NCI-H146 (cell line): ENCODE measurements at places on chromosomes 4 and X.

DNA sequence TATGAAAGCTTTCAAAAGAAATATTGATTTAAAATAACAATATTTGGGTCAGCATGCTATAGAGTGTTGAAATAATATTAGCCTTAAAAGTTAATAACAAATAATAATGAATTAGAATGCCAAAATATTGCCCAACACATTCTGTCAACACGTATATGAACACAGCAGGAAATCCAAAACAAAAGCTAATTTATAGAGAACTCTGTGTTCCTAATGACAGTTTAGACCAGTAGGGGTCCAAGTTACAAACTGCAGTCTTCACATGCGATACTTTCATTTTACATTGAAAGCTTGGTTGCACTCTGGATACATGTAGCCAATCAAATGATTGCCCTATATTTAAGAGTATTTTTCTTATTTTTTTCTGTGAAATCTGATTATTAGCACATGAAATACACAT is 274.4 kb downstream of the DCTD start:
- DNase-seq: peak; percentile 30

GRCh38 chr4:145048817-145049216 is 49.2 kb downstream of the ANAPC10 start:
- DNase-seq: no peak

- no peak for DNase-seq
Measured at GRCh38 chrX:2401590-2402360, 99.0 kb downstream of the DHRSX start.

DNA sequence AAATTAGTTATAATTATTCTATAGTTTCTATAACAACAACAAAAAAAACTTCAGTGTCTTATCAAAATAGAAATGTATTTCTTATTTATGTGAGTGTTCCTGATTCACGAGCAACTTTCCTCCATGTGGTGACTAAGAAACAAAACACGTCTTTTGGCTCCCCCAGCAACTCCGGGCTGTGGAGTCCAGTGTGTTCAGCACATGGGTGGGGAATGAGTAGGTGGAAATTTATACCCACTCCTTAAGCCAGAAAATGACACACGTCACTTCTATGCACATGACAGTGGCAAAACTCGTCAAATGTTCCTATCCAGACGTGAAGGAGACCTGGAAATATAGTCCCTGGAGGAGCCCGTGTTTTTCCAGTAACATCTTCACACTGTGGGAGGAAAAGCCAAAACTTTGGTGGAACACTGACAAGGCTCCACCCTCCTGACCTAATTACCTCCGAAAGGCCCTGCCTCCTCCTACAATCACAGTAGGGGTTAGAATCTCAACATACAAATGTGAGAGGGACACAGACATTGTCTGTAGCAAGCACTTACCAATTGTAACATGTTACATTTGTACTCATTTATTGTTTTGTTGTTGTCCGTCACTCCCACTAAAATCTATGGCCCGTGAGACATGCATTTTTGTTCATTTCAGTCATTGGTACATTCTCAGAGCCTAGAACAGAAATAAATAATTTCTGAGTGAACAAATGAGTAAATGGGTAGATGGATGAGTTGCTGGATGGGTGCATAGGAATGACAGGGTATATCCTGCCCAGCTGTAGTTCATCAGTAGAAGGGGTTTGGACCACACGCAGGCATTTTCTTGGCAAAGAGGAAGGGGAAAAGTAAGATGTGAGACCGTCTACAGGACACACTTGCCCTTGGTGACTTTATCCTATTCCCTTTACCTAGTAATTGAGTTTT is 605.8 kb upstream of the TENM3 start:
- no peak for DNase-seq

- DNase-seq: no peak
Measured at GRCh38 chrX:69539437-69539836, 35.3 kb downstream of the NALF2 start.

DNA sequence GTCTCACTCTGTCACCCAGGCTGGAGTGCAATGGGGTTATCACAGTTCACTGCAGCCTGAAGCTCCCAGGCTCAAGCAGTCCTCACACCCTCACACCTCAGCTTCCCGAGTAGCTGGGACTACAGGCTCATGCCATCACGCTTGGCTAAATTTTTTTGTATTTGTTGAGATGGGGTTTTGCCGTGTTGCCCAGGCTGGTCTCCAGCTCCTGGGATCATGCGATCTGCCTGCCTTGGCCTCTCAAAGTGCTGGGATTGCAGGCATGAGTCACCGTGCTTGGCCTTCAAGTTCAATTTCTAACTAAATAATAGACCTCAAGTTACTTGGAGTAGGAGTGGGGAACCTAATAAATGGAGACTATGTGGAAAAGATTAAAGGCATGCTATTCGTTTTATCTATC is 48.9 kb downstream of the MND1 start:
- no peak for DNase-seq
